ENCODE measurements at places on chromosomes 5 and 9.

DNA sequence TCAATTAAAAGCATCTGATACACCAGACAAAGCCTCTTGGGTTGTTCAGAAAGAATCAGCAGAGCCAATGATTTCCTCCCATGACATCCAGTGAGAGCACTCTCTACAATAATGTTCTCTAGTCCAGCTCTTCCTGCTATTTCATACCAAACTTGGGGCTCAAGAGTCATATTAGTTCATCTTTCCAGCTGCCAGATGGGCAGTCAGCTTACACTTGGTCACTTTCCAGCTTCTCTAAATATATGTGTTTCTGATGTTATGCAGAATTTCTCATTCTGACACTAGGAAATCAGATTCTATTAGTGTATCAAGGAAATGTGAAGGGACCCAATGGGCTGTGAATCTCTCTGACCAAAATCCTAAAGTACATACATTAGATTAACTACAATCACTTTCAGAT lies 148.9 kb downstream of the ENC1 start:
- DNase-seq, result no peak

GRCh38 chr9:109320331-109320741 lies 523 bp downstream of the EPB41L4B start:
- DNase-seq, result no peak

GRCh38 chr9:26809795-26810194 lies 82.8 kb downstream of the CAAP1 start:
- DNase-seq, result no peak

DNA sequence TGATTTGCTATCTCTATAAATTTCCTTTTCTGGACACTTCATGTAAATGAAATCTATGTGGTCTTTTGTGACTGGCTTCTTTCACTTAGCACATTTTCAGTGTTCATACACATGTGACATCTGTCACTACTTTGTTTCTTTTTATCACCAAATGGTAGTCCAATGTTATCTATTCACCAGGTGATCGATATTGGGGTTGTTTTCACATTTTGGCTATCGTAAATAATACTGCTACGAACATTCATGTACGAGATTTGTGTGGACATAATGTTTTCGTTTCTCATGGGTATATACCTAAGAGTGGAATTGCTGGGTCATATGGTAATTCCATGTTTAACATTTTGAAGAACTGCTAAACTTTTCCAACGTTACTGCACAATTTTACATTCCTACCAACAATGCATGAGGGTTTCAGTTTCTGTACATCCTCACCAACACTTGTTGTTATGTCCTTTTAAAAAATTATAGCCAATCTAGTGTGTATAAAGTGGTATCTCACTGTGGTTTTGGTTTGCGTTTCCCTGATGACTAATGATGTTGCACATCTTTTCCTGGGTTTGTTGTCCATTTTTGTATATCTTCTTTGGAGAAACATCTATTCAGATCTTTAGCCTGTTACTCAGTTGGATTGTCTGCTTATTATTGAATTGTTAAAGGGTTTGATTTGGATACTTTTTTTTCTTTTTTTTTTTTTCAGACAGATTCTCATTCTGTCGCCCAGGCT lies 263.0 kb downstream of the PDZD2 start:
- no peak for DNase-seq

- DNase-seq, result no peak
Observed at GRCh38 chr5:148085310-148085709, 21.5 kb downstream of the SPINK5 start.

GRCh38 chr5:41291323-41291722 lies 78.0 kb upstream of the C6 start:
- DNase-seq, result no peak

DNA sequence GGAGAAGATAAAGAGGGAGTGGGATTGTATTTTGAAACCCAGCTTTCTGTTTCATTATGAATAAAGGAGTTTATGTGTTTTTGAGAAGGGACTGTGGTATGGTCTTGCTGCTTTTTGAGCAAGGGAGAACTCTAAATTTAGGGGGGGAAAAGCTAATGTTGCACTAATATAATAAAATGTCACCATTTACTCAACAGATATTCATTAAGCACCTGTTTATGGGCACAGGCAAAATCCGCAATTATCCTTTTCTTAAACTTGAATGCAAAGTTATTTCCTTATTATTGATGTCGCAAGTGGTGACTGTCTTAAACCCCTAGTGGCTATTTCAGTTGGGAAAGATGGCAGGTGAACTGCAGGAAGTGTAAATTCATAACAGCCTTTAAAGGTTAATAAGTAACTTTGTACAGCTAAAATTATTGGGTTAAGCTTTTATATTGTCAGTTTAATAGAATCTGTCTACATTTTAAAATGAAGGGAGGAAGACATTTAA lies 1.5 kb downstream of the CDC42SE2 start:
- peak; percentile 7 for DNase-seq

GRCh38 chr9:113042884-113043657 lies 13.5 kb downstream of the ZFP37 start:
- DNase-seq, result no peak

GRCh38 chr5:155512329-155512728 lies 498.8 kb downstream of the KIF4B start:
- DNase-seq, result no peak

DNA sequence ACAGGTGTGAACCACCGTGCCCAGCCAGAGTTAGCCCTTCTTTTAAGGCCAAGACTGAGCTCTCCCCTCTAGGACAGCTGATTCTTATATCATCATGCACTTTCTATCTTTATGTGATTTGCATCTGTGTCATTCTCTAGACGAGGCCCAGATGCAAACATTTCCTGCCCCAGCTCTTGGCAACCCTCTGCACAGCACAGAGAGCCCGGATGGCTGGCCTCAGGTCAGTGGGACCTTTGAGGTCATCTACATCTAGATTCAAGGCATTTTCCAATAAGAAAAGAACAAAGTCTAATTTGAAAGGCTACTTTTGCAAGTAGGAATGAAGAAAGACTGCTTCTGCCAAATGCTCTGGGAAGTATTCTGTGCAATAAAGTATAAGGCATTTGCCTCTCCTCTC lies 109.0 kb upstream of the DAB2 start:
- no peak for DNase-seq

DNA sequence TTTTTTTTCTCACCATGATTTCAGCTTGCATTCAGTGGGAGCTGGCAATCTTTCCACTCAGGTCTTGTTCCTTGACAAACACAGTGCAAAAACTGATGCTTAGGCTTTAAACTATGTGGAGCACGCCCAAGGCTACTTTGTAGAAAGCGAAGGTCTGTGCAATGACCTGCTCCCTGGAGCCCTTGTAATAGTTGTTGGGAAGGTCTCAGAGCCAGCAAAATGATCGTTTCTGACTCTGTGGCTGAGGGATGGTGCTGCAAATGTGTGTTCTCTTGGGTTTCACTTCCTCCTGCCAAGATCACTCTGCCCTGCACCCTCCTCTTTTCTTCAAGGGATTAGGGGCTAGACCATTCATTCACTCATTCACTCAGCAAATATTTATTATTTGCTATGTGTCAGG lies 249.7 kb upstream of the MAP3K1 start:
- no peak for DNase-seq

- DNase-seq, result no peak
Observed at GRCh38 chr5:68032216-68032762, 183.3 kb upstream of the PIK3R1 start.

DNA sequence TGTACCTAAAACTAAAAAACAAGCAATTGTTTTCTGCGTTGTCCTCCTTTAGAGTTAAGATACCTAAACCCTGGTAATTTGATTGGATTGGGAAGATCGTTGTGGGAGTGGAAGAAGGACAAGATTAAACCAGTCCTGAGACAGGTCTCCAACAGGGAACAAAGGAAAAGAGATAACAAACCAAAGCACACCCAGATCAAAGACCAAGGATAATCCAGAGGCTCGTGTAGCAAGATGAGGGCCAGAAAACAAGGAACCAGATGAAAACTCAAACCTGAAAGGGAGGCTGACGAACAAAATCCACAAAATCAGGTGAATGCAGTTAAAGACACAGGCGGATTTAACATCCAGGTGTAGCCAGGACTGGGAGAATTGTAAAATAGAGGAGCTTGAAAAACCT lies 618.1 kb downstream of the SLCO4C1 start:
- DNase-seq, result no peak

GRCh38 chr9:104987743-104988142 lies 59.8 kb upstream of the ABCA1 start:
- DNase-seq, result no peak

GRCh38 chr9:137435980-137436760 lies 5.0 kb downstream of the ENTPD8 start:
- DNase-seq, result no peak

- DNase-seq, result no peak
Observed at GRCh38 chr5:2158109-2158508, 275.4 kb upstream of the IRX4 start.

- no peak for DNase-seq
Observed at GRCh38 chr5:61491861-61492260, 159.8 kb downstream of the ZSWIM6 start.

GRCh38 chr5:76805821-76806505 lies 12.9 kb upstream of the F2RL1 start:
- no peak for DNase-seq

GRCh38 chr5:4571248-4571948 lies 568.7 kb upstream of the ADAMTS16 start:
- DNase-seq, result no peak

- no peak for DNase-seq
Observed at GRCh38 chr9:129284607-129285291, 106.7 kb upstream of the IER5L start.

- DNase-seq, result no peak
Observed at GRCh38 chr5:120151181-120151580, 312.9 kb upstream of the PRR16 start.

DNA sequence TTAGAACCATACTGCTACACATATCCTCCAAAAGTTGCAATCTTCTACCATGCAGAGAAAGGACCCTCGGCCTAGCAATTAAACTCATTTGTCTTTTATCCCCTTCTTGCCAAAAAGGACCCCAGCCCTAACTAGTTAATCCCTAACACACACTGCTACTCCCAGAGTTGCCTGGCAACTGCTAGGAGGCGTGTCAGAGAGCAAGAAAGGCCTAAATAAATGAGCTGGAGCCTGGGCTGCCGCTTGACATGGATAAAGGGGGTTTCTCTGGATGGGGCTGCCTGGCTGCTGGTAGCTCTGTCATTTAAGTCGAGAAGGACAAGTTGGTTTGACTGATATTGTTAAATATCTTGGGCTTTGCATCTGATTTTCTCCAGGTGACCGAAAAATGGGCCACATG lies 194.8 kb downstream of the CRB2 start:
- peak; percentile 28 for DNase-seq

GRCh38 chr5:126002222-126002897 lies 420.8 kb upstream of the GRAMD2B start:
- DNase-seq, result no peak

- DNase-seq, result no peak
Observed at GRCh38 chr9:113979343-113980127, 98.6 kb downstream of the AMBP start.

DNA sequence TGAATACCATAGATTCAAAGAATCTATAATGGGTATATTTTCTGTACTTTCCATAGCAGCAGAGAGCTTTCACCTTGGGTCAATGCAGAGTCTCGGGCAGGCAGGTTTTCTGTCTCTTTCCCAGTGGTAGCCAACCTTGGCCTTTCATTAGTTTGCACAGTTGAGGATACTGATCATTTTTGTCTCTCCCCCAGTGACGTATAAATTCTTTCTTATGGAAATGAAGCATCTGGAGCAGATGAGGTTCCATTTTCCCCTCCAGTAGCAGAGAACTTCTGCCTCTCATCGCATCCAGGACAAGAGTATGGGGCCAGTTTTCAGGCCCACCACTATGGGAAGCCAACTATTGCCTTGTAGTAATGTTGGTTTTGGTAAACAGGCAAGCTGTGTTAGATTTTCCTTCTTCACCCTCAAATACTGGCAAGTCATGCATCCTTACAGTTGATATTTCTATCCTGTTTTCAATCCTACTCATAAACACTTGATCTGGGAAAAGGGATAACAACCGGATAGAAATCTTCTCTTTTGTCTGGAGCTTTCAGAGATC lies 845.2 kb upstream of the CDH18 start:
- peak; percentile 34 for DNase-seq

DNA sequence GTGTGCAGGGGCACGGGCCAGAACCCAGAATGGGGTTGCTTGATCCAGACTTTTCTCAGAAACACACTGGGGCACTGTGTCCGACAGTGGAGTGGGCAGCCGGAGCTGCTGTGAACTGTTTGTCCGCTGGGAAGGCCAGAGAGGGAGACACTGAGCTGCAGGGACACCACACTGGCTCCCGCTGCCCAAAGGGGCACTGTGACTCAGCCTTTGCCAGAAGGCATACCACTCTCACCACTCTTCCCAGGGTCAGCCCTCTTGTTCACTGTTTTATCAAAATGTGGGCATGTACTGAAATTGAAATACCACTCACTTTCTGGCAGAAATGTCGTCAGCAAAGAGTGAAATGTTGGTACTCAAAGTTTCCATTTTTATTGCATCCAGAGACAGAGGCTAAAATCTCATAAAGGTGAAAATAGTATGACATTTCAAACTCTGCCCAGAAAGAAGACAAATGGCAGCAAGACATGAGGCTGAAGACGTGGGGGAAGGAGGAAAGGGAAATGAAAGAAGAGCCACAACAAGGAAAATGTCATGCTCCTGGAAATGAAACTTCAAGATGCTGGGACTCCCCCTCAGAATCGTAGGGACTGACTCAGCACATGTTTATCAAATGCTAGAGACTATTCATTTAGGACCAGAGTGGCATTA lies 4.5 kb upstream of the IL7R start:
- no peak for DNase-seq

GRCh38 chr9:6098431-6098830 lies 83.0 kb upstream of the RANBP6 start:
- no peak for DNase-seq

GRCh38 chr9:26983340-26983739 lies 22.1 kb downstream of the LRRC19 start:
- DNase-seq, result no peak

DNA sequence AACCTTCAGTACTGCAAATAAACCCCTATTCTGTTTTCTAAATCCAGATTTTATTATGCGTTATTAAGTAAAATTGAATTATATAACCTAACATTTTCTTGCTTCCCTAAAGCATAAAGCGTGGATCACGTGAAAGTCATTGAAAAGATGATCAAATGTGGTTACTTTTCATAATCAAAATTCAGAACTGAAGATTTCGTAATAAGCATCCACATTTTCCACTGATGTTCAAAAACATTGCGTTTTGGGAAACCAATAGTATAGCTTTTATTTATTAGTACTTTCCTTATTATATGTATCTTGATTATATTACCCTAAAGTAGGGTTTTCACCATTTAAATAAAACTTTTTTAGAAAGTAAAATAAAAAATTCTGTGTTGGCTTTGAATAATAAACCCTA lies 1.8 kb downstream of the SLF1 start:
- DNase-seq, result no peak

GRCh38 chr9:31674264-31674663 lies 710.2 kb upstream of the ACO1 start:
- no peak for DNase-seq

DNA sequence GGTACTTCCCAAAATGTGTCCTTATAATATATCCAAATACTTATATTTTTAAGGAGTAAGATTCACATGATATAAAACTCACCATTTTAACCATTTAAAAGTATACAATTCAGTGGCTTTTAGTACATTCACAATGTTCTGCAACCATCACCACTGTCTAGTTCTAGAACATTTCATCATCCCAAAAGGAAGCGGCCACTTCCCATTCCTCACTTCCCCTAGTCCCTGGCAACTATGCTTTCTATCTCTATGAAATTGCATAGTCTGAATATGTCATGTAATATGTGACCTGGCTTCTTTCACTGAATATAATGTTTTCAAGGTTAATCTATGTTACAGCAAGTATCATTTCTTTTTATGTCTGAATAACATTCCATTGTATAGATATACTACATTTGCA lies 615.1 kb upstream of the SGCD start:
- DNase-seq, result no peak

Data from NCI-H1694 treated with DMSO at 0.1 percent for 48 hours (cell line).